ENCODE measurements at places on chromosomes 3 and 15.

DNA sequence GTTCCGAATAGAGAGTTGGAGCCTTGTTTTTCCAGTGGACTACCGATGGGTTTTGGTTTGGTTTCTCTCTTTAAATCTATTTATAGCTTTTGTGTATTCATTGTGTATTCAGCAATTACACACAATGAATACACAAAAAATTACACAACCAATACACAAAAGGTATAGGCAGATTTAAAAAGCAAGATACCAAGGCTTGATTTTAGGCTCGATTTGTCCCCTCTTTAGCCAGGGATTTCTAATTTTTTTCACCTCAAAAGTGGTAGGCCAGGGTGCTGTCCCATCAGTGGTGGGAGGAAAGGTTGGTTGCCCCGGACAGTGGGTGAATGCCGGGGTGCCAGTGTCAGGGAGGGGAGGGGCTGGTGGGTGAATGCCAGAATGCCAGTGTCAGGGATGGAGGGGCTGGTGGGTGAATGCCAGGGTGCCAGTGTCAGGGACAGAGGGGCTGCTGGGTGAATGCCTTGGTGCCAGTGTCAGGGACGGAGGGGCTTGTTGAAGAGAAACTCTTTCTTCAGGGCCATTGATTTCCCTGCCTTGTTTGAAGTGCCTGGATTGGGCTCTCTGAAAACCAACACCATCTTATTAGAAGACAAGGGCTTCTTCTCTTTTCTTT, 186.2 kb downstream of the GOLGA6L6 start:
- no peak for DNase-seq

GRCh38 chr3:32018757-32019564, 37.4 kb downstream of the ZNF860 start:
- DNase-seq = no peak

- no peak for DNase-seq
Observed at GRCh38 chr15:74165461-74165860, 8.0 kb upstream of the ISLR start.

GRCh38 chr3:39106851-39107387, 508 bp downstream of the GORASP1 start:
- no peak for DNase-seq

DNA sequence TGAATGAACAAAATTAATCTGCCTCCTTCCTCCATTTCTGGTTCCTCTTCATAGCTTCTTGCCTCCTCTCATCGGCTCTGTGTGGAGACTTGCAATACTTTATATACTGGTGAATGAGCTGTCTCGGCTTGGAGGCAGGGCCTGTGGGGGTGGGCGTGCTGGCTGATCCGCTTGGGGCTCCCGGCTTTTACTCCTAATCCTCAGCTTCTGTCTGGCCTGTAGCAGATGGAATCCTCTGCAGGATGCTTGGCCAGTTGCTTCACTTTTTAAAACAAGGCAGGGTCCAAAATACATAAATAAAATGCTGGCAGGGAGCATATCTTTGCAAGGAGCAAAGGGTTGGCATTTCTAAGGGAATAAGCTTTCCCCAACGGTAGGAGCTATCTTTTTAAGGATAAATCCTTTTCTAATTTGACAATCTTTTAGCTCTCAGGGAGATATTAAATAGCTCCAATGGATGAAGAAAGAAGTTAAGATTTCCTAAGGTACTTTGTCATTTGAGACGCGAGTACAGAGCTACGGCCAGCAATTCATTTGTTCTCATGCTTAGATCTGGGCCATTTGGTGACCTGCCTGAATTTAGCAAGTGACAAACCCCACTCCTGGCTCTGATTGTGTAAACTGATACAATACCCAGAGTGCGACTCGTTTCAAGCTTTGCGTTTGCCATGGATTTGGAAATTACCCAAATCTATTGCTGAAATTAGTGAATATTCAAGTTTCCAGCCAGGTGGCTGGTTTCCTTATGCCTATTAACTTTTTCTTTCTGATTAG, 18.9 kb downstream of the SV2B start:
- DNase-seq = no peak

DNA sequence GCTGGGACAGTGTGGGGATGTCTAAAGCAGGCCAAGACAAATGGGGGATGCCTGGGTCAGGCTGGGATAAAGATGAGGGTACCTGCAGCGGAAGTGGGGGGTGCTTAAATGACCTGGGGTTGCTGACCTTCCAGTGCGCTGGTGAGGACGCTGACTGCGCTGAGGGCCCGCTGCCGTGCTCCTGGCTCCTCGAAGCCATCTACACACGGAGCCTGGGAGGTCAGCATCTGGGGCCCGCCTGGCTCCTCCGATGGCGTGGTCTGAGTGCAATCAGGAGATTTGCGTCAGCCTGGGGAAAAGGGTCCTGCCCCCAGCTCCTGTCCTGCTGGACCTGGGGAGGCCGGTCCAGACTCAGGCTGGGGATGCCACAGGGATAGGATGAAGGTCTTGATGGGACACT, 50.7 kb downstream of the SCN5A start:
- DNase-seq = no peak

- no peak for DNase-seq
Observed at GRCh38 chr3:98734735-98735134, 28.4 kb upstream of the ST3GAL6 start.
